K562 (cell line): ENCODE measurements at places on chromosomes 6 and 20.

DNA sequence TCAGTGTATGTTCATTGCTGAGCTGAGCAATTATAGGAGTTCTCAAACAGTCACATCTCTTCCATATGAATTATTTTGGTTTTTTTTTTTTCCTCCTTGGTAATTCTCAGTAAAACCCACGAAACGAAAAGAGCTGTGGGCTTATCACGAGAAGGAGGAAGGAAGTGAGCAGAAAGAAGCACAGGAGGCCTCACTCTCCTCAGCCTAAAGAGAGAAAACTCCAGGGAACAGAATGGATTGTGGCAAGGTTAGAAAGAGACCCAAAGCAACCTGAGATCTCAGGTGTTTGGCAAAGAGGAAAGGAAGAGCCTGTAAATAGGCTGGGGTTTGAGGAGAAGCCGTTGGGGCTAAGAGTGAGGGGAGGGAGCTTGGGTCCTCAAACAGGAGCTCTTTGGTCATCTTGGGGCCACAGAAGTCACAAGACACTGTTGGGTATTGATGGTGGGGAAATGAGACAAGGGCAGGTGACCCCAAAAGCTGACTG, 67.8 kb upstream of the CITED2 start:
- no peak for DNase-seq

DNA sequence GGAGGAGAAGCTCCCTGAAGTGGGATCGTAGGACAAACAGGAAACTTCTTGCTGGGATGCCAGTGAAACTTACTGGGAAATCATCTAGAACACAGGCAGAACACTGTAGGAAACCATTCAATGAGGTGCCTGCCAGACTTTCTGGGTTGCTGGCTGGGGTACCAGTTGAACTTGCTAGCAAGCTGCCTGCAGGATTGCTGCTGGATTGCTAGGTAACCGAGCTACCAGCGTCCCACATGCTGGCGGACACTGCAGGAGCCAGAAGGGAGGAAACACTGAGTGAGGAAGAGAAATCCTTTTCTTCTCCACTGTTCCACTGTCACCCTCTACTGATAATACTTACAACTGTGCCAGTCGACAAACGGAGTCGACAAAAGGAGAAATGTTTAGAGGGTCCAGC, 91.3 kb upstream of the SLC35B3 start:
- no peak for DNase-seq

DNA sequence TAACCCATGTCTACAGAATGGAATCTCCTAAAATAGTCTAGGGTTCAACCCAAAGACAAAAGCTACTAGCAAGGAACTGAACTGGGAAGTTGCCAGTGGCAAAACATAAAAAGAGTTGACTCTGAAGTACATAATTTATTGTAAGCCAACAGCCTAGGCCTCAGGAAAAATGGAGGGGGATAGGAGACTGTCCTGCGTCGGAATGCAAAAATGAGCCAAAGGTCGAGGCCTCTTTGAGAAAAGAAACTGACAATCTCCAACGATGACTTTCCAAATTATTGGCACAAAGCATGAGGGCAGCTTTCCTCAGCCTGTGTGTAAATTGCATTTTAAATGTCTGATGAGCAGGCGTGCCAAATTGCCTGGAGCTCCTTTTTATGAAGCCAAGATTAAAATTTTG, 2.1 kb downstream of the COL12A1 start:
- DNase-seq = no peak

GRCh38 chr6:130615816-130616215, 211.4 kb upstream of the SMLR1 start:
- DNase-seq = no peak

DNA sequence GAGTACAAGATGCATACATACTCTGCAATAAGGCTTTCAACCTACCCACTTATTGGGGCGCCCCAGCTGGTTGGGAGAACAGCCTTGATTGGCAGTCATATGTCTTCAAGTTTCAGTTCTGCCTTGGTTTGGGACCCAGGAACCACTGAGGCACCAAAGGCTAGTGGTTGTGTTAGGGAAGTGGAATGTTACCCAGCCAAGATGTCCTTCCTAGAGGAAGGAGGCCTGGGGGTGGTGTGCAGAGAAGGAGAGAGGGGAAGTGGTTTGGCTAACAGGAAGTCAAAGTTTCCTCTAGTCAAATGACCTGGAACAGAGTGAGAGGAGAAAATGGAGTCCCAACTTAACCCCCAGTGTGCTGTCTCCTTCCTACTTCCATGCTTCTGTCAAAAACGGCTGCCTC, 59.4 kb downstream of the CD164 start:
- peak; percentile 30 for DNase-seq

DNA sequence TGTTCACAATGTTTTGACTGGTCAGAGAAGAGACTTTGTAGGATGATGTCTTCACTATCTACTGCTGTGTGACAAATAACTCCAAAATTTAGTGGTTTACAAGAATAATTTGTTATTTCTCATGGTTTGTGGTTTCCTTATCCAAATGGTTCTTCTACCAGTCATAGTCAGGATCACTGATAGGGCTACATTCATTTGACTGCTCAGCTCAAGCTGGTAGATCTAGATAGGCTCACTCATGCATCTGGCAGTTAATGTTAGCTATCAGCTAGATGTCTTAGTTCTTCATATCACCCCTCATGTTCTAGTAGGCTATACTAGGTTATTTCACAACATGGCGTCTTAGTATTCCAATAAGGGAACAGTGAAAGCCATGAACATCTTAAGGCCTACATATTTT, 131.0 kb downstream of the ID4 start:
- DNase-seq = peak; percentile 51

DNA sequence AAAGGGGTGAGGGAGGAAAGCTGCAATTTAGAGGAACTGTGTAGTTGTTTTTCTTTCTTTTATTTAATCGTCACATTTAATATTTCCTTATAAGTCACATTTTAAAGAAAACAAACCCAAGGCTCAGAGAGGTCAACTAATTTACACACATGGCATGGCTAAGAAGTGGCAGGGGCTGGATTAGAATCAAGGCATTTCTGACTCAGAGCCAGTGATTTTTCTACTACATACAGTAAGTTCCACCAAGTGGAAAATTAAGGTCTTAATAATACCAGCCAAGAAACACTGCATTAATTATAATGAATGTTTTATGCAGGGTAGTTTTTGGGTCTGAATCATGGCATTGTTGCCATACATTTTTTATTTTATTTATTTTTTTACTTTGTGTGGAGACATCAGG, 607.7 kb upstream of the CITED2 start:
- no peak for DNase-seq

GRCh38 chr6:154319231-154319858, 37.3 kb downstream of the IPCEF1 start:
- DNase-seq = no peak

GRCh38 chr6:106731144-106731842, 101.9 kb downstream of the QRSL1 start:
- DNase-seq = no peak

DNA sequence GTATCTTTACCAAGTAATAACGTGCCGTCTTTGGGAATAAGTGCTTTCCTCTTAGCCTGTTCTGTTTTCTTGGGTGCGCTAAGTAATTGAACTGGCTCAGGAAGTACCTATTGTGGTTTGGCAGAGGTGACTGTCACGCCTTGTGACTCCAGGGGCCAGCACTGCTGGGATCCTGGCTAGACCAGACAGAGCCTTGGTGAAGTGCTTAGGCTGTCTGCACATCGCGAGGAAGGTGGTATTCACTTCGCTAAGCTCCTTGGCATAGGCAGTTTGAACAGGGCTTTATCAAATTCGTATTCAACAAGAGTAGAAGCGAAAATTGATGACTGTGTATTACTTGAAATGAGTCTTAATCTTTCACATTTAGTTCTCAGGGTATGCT, 17.6 kb downstream of the PRDM1 start:
- DNase-seq = no peak

- DNase-seq = no peak
Measured at GRCh38 chr6:37016995-37017394, 11.5 kb downstream of the FGD2 start.

- no peak for DNase-seq
Measured at GRCh38 chr6:127069659-127070279, 48.7 kb upstream of the RSPO3 start.

- no peak for DNase-seq
Measured at GRCh38 chr6:41560431-41561192, 14.4 kb downstream of the FOXP4 start.

- no peak for DNase-seq
Measured at GRCh38 chr6:5553767-5554166, 292.5 kb downstream of the FARS2 start.

GRCh38 chr6:147577488-147577887, 69.0 kb downstream of the SAMD5 start:
- no peak for DNase-seq

DNA sequence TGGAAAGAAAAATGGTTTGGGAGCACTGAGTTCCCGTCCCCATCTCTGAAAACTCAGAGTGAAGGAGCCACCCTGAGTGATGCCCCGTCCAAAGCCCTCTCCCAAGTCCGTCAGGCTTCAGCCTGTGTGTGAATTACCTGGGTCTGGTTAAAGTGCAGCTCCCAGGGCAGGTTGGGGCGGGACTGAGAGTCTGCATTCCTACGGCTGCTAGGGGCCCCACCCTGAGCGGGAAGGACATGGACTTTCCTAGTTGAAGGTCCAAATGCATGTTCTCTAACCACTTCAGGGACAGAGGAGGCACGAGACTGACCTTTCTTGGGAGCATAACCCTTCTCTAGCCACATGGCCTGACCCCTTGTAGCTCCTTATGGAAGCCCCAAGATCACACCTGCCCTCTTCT, 97.2 kb downstream of the SYNDIG1 start:
- no peak for DNase-seq

DNA sequence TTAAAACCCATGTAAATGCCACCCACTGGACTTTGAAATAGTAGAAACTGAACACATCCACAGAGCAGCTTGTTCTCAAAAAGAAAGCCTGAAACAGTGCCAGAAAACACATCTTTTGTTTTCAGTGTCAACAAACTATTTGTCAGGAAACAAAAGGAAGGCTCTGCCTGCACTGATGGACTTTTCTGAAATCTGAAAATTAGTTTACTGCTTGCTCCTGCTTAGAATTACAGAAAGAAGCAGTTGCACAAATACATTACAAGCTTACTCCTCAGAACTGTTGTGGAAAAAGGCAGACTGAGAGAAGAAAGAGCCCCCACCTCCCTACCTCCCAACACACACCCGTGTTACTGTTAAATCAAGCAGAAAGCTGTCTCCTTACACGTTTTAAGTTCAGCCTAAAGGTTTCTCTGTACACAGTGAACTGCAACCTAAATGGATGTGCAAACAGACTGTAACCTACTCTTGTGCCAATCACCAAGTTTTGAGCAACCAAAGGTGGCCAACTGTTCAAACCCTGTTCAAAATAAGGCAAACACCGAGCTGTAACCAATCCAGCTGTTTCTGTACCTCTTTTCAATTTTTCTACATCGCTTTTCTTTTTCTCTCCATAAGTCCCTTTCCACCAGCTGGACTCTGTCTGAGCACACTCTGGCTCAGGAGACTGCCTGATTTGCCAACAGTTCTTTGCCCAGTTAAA, 43.7 kb downstream of the FRK start:
- DNase-seq = no peak

- DNase-seq = no peak
Measured at GRCh38 chr6:105821777-105822176, 264.4 kb upstream of the PRDM1 start.

GRCh38 chr6:42352856-42353564, 98.7 kb downstream of the TRERF1 start:
- no peak for DNase-seq

DNA sequence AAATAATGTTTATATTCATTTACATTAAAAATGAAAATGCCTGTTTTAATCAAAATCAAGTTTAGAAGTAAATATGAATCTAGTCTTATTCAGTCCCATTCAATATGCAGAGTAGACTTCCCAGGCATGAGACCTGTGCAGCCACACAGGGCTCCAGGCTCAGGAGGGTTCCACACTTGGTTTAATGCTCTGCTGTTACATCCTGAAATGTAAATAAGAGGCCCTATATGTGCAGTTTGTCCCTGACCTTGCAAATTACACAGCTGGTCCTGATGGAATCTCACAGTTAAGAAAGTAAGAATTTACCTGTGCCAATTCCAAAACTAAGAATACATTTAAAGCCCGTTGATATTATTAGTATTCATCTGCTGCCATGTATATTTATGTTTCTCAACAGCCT, 79.4 kb downstream of the ARHGAP18 start:
- DNase-seq = no peak

DNA sequence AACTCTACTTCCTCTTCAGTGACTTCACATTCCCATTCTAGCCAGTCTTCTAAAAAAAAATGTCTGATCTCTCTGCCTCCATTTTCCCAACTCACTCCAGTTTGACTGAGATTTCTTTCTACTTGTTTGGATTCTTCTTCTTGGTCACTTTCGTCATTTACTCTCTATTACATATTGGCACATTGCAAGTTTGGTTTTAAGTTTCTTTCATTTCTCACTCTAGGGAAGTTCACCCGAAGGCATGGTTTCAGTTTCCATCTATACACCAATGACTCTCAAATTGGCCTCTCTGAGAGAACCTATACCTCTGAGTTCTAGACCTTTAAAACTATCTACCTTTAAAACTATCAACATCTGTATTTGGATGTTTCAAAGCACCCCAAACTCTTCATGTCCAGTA, 51.3 kb downstream of the CD109 start:
- DNase-seq = no peak

DNA sequence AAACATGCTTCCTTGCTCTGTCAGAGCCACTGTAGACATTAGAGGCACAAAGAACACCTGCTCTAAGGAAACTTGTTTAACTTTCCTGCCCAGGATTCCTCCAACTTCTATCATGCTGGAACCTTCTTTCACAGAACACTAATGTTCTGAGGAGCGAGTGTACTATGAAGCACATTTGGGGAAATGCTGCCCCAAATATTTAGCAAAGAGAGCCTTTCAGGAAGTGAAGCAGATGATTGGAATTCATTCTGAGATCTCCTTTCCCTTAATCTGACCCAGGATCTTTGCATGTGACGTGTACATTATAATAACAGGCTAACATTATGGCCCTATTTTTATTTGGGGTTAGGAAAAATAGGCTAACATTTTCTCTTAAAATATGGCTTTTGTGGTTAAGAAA, 21.0 kb upstream of the FYN start:
- DNase-seq = no peak

GRCh38 chr6:491233-491632, 99.7 kb downstream of the IRF4 start:
- no peak for DNase-seq

DNA sequence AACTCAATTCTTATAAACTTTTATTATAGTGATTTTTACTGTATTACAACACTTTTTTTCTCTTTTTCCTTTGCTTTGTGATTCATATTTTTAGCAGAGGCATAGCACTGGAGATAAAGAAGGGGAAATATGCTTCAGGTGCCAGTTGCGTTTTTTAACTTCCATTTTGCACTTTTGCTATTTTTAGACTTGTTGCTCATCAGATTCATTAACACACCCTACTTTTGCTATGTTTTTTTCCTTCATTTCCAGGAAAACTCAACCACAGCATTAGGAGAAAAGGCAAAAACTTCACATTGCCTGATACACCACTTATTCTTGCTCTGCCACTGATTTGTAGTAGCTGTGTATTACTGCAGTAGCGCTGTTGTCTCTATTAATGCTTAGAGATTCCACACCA, 8.0 kb upstream of the TMEM30A start:
- no peak for DNase-seq

DNA sequence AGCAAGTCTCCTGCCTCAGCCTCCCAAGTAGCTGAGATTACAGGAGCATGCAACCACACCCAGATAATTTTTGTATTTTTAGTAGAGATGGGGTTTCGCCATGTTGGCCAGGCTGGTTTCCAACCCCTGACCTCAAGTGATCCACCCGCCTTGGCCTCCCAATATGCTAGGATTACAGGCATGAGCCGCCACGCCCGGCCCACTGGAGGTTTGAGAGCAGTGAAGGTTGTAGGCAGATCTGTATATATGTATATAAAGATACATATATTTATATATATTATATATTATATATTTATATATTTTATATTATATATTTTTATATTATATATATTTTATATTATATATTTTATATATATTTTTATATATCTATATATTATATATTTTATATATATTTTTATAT, 38.2 kb upstream of the TTPAL start:
- no peak for DNase-seq
